Mucosa of gallbladder (tissue), 1 donor: ENCODE measurements at places on chromosomes 3 and 15.

DNA sequence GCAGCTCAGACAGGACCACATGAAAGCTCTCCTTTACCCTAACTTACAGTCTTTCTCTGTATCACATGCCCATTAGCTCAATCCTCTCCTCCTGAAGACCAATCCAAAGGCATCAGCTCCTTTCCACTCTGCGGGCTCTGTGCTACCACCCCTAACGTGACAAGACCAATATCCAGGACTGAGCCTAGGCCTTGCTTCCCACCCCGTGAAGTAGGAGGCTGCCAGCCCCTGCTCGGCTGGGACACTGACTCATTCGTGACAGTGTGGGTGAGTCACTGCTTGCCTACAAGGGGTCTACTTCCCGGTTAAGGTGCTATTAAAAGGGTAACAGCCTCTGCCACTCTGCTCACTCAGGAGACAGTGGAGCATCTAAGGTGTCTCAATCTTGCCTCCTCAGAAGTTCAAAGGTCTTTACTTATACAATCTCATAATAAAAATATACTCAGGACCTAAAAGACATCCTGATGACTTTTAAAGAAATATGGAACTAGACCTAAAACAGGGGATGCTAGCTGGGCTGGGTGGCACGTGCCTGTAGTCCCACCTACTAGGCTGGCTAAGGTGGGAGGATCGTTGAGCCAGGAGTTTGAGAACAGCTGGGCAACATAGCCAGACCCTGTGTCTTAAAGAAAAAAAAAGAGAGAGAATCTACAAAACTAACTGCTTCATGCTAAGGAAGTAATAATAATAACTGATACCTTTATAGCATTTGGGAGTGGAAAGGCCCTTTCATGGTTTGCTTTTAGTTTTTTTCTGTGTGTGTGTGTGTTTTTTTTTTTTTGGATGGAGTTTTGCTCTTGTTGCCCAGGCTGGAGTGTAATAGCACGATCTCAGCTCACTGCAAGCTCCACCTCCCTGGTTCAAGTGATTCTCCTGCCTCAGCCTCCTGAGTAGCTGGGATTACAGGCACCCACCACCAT, 55.0 kb downstream of the TMEM44 start:
- no peak for DNase-seq

- DNase-seq, result no peak
Observed at GRCh38 chr15:38299216-38299615, 46.6 kb downstream of the SPRED1 start.

DNA sequence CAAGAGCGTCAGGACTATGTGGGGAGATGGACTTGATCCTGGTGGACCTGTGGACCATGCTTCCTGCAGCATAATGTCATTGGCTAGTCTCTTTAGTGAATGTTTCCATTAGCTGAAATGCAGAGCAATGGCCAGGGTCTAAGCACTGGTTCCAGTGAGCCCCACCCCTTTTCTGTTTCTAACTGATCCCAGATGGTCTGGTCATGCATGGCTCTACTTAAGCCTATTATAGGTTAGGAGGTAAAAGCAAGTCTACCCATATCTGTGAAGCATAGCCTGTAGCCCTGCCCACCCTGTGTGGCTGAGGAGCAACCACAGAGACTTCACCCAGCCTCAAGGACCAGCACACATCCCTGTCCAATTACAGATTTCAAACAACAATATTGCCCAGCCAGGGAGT, 419.2 kb downstream of the ZNF385D start:
- DNase-seq, result no peak

DNA sequence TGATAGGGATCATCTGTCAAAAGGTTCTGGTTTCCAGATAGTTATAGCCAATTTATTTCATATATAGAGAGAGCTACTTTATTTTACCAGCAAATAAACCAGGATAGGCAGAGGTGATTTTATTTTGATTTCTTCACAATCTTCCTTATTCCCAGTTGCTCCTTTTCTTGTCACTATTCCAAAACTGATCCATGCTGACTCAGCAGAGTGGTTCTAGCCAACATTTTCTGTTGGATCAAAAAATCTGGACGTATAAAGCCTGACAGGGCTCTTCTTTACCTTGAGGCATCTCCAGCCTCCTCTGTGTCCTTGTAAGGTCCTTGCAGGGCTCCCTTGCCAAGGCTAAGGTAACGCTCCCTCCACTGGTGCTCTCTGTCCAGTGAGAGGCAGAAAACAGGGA, 15.8 kb downstream of the HDC start:
- no peak for DNase-seq

DNA sequence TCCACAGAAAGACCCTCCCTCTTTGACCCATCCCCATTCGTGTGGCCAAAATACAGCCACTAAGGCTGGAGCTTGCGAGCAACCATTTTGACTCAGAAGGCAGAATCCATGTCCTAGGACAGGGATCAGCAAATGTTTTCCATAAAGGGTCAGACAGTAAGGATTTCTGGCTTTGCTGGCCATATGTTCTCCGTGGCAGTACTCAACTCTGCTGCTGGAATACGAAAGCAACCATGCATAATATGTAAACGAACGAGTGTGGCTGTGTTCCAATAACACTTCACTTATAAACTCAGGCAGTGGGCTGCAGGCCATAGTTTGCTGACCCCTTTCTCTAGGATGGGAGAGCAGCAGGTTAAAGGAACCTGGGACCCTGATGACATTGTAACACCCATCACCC, 77.6 kb upstream of the WNT5A start:
- no peak for DNase-seq

- peak; percentile 54 for DNase-seq
Observed at GRCh38 chr15:74173380-74174218, at the start of gene ISLR. TSS of gene ISLR (plus strand) at chr15:74173710. CDS start at chr15:74174859, 1,149 bp downstream.

DNA sequence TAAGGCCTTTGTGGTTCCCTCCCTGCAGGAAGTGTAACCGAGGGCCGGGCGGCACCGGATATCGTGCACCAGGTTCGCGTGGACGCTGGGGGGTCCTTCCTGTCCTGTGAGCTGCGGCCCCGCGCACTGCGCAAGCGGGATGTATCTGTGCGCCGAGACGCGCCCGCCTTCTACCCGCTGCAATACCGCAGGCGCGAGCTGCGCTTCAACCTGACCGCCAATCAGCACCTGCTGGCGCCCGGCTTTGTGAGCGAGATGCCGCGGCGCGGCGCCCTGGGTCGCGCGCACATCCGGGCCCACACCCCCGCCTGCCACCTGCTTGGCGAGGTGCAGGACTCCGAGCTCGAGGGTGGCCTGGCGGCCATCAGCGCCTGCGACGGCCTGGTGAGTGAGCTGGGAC, 35.9 kb downstream of the SAXO2 start:
- no peak for DNase-seq

GRCh38 chr15:71883447-71883846, 73.1 kb downstream of the NR2E3 start:
- no peak for DNase-seq

- DNase-seq, result no peak
Observed at GRCh38 chr15:78929536-78930264, 15.1 kb downstream of the CTSH start.

DNA sequence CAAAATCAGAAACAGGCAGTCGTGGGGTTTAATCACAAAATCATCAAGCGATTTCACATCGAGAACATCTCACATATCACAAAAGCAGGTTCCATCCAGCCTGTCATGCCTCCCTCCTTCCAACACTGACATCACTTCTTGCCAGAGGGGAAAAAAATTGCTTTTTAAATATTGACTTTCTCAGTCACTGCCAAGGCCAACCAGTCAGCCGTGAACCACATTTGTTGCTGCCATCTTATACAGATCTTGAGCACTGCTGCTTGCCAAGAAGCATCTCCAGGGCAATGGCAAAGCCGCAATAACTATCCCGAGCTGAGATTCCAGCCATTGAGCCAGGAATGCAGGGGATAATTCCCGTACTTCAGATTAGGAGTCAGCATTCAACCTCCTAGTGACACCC, 174.6 kb downstream of the ANXA2 start:
- DNase-seq, result no peak

GRCh38 chr3:134802428-134803050, 7.5 kb downstream of the EPHB1 start:
- DNase-seq, result no peak

- DNase-seq, result no peak
Observed at GRCh38 chr15:70955151-70955550, 62.5 kb downstream of the LRRC49 start.

DNA sequence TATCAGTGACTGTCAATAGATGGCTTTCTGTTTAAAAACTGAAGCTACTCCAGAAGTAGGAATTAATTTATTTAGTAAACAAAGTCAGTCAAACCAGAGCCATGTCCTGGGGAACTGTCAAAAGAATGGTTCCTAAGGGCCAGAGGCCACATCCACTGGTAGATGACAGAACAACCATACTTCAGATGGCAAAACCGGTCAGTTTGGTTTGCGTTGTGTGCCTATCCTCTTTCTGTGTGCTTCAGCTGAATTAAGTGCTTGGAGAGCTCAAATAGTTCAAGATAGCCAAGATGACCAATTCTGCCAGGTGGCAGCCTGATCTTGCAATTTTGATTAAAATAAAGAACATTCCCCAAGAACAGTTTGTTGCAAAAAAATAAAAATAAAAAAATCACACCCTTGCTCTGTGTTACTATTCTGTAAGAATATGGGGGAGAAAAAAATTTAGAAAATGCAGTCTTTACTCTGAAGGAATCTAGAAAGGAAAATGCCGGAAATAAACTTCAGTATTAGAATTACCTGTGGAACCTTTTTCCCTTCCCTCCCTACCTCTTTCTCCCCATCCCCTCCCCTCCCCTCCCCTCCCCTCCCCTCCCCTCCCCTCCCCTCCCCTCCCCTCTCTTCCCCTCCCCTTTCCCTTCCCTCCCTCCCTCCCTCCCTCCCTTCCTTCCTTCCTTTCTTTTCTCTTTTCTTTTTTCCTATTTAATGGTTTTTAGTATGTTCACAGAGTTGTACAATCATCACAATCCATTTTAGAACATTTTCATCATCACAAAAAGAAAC, 2.5 kb downstream of the MAP3K13 start:
- DNase-seq, result peak; percentile 52

DNA sequence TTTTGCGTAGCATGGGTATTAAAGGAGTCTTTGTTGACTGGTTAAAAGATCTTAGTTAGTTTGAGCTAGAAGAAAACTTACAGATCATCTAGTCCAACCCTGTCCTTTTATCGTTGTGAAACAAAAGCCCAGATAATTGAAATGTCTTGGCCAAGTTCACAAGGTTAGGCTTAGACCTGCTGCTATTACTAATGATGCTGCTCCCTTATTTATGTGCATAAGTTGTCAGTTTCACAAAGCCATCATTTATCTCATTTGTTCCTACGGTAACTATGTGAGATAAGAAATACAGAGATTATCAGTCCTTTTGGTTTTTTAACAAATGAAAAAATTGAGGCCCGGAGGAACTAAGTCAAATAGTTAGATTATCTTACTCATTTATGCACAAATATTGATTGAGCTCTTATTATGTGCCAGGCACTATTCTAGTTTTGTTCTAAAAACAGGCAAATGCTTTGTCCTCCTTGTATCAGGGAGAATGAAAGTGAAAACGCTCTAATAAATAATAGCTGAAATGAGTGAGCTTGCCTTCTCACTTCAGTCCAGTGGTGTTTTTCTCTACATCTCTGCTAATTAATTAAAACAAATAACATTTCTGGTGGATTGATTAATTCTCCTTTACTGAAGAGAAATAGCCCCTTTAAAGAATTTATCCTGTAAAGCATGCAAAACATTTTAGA, 49.1 kb upstream of the TPRG1 start:
- no peak for DNase-seq

GRCh38 chr3:27253391-27253790, 115.8 kb downstream of the NEK10 start:
- no peak for DNase-seq

GRCh38 chr3:158295771-158296170, 185.9 kb downstream of the RSRC1 start:
- DNase-seq, result no peak

- no peak for DNase-seq
Observed at GRCh38 chr15:66680502-66680901, 21.5 kb upstream of the SMAD6 start.

- no peak for DNase-seq
Observed at GRCh38 chr3:60575718-60576272, 675.5 kb downstream of the FHIT start.

- no peak for DNase-seq
Observed at GRCh38 chr15:101810876-101811275, 1.1 kb upstream of the OR4F15 start.

GRCh38 chr15:75646944-75647364, 758 bp upstream of the SNX33 start:
- no peak for DNase-seq

GRCh38 chr3:194761384-194761783, 75.7 kb downstream of the FAM43A start:
- DNase-seq, result no peak

DNA sequence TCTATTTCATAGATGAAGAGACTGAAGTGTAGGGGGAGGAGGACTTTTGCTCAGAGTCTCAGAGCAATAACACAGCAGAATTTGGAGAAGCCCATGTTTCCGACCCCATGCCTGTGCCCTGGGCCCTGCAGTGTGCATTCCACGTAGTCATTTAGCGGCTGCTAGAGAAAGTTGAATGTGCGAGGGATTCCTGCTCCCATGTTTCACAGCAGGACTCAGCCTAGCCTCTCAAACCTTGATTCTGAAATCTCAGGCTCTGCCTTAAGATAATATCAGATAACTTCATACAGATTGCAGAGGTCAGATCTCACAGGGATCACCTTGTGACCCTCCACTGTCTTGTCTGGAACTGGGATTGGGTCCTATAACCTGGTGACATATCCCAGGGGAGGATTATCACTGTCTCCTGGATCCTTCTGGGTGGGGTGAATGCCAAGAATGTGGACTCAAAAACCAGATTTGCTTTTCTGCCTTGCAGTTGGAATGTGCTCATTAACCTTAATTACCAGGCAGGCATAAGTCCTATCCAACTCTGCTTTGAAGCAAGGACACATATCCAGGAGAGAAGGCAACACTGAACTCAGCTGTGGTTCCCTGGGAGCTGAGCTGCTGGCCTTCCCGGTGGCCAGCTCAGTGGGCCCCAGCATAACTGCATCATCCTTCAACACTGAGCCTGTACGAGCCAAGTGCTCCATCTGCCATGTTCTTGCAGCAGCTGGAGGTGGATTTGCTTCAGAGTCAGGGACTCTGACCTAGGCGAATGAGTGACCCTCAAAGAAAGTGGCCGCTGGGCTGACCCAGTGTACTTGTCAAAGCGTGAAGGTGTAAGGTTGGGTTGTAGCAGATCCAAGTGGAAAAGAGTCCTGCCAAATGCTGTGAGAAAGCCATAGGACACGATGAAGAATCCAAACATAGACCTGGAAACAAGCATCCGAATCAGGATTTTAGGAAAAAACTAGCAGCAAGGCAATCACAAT, 43.0 kb downstream of the CTXND1 start:
- no peak for DNase-seq
